ENCODE measurements at places on chromosomes 2 and 18.

DNA sequence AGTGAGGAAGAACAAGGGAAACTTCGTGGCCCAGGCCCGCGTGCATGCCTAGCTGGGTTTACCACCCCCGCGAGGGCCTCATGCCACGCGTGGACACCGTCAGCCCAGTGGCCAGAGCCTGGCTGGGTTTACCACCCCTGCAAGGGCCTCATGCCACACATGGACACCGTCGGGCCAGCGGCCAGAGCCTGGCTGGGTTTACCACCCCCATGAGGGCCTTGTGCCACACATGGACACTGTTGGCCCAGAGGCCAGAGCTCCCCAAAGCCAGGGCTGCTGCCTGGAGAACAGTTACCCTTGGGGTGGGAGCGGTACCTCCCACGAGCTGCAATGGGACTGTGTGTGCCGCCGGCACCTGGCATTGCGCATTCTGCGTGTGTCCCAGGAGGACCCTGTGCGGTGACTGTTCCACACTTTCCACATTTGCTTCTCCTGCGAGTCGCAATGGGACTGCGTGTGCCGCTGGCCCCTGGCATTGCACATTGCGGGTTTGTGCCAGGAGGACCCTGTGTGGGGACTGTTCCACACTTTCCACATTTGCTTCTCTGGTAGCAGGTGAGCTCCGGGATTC lies 105.6 kb upstream of the CTDP1 start:
- peak; percentile 23 for DNase-seq

DNA sequence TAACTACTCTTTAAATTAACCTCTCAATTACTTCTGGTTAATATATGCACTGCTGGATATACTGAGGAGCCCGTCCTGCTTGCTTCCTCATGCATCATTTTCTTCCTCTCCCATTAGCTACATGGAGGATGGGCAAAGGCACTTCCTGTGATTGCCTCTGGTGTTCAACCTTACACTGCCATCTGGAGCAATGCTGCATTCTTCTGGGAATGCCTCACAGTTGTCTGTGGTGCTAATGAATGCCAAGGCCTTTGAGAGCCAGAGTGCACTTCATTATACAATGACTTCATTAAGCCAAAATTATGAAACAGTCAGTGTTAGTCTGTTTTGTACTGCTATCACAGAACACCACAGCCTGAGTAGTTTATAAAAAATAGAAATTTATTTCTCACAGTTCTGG lies 134.8 kb upstream of the DOCK10 start:
- no peak for DNase-seq

GRCh38 chr2:95359501-95359930 lies 43.0 kb upstream of the FAHD2A start:
- DNase-seq, result no peak

DNA sequence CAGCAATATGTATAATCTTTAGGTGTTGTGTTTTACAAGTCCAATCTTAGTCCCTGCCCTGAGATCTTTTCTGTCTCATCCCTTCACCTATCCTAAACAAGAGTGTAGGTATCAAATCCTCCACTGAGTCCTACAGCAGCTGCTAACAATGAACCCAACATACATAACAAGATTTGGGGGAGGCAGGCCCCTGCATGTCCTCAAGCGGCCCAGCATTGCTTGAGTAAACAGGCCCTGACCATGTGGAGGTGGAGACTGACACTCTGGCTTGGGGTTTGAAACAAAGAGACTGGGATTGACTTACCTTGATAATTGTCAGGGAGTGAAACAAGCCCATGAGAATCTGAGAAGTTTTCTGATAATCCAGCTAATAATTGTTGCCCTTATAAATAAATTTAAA lies 213.4 kb downstream of the STK39 start:
- DNase-seq, result no peak

- DNase-seq, result no peak
Observed at GRCh38 chr2:38750011-38750890, 910 bp downstream of the SRSF7 start.

- DNase-seq, result peak; percentile 58
Observed at GRCh38 chr18:8982416-8983183, 119.9 kb upstream of the NDUFV2 start.

- no peak for DNase-seq
Observed at GRCh38 chr2:162828545-162828944, 10.0 kb downstream of the KCNH7 start.

DNA sequence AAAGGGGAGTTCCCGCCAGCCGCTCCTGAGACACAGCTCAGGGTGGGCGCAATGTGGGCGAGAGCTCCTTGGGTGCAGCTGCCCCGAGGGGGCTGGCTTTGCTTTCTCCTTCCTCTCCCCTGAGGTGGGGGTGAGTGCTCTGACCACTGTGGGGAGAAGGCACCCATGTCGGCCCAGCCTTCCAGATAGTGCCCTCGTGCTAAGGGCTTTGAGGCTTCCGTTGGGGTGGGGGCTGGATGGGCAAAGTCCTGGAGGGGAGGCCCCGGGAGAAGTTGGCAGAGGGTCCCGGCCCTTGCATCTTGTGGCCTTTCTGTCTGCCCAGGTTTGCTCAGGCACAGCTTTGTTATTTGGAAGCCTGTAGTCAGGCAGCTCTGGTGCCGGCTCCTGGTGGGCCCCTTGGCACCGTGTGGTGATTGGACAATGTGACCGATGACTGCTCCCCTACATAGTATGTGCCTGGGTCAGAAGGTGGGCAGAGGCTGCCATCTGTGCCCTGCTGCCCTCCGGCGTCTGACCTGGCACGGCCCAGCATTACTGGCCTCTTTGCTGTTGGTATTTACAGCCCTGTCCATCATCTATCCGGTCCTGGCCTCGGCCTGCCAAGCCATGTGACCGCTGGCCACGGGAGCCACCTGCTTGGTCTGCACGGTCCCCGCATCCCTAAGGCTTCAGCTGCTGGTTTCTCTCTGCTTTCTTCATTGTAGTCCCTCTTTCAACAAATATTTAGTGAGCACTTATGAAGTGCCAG lies 50.8 kb downstream of the TWIST2 start:
- DNase-seq, result no peak

GRCh38 chr2:108594132-108594981 lies 60.1 kb downstream of the LIMS1 start:
- no peak for DNase-seq

DNA sequence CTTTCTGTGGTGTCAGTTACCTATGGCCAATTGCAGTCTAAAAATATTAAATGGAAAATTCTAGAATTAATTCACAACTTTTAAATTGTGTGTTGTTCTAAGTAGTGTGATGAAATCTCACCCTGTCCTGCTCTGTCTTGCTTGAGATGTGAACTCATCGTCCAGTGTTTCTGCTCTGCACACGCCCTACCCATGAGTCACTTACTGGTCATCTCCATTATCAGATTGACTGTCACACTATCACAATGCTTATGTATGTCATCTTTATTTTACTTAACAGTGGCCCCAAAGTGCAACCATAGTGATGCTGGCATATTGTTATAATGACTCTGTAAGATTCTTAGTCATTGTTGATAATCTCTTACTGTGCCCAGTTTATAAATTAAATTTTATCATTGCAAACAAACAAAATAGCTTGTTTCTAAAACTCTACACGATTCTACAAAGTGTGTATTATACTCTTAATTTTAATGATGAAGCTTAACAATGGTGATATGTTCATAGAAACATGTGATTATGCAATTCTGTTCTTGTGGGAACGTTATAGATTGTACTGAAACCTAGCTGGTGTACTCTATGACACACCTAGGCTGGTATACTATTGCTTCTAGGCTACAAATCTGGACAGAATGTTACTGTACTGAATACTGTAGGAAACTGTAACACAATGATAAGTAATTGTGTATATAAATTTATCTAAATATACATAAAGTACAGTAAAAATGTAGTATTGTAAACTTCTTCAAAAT lies 1086.8 kb upstream of the PIK3C3 start:
- DNase-seq, result no peak

- DNase-seq, result no peak
Observed at GRCh38 chr18:31657823-31658669, 26.3 kb downstream of the B4GALT6 start.

DNA sequence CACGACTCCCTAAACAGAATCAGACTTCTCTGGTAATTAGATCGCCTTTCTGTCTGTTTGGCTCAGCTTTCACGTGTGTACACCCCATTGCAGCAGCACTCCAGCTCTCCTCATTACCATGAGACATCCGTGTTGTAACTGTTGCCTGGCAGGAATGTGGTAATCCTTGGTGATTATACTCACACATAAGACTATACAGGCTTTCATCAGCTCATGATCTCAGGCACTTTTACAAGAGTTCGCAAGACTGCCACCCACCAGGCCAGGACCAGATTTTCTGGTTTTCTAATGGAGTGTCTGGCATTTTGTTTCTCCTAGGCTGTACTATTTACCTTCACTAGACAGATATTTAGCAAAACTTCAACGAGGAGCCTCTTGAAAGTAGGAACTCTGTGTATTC lies 50.2 kb downstream of the ACVR1 start:
- DNase-seq, result no peak

GRCh38 chr2:214057986-214058385 lies 352.9 kb upstream of the VWC2L start:
- DNase-seq, result no peak

- no peak for DNase-seq
Observed at GRCh38 chr2:27561060-27561459, 21.8 kb upstream of the ZNF512 start.

GRCh38 chr2:233446121-233446520 lies 91.8 kb downstream of the DGKD start:
- DNase-seq, result no peak

DNA sequence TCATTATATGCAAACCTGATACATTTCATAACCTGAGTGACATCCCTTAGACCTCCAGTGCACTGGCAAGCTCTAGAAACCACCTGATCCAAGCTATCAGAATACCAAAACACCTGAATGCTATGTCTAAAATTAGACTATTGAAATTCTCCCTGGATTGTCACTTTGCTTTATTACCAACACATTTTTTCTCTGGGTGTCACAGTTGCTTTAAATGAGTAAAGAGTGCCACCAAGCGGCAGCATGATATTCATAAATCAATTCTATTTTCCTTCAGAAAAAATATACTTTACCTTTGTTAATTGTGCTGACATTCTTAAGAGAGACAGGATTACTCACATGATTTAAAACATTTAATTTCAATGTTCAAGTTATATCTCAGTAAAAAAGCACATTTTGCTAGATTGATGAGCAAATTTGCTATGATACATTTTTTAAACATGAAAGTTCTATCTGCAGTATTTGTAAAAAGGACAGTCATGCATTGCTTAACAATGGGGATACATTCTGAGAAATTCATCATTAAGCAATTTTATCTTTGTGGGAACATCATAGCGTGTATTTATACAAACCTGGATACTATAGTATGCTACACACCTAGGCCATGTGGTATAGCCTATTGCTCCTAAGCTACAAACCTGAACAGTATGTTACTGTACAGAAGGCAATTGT lies 338.4 kb upstream of the SLC39A10 start:
- peak; percentile 38 for DNase-seq

GRCh38 chr18:62572456-62572855 lies 49.6 kb downstream of the ZCCHC2 start:
- no peak for DNase-seq

- DNase-seq, result no peak
Observed at GRCh38 chr2:173580956-173581355, 226.3 kb downstream of the CDCA7 start.

DNA sequence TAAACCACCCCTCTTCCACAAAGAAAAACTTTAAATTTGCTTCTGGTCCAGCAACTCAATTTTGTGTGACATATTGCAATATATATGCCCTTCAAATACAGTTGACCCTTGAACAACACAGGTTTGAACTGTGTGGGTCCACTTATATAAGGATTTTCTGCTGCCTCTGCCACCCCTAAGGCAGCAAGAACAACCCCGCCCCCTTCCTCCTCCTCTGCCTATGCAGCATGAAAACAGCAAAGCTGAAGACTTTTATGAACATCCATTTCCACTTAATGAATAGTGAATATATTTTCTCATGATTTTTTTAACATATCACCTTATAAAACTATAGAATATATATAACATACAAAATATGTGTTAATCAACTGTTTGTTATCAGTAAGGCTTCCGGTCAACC lies 58.3 kb downstream of the EML4 start:
- no peak for DNase-seq

GRCh38 chr2:237919593-237919992 lies 47.2 kb upstream of the UBE2F start:
- DNase-seq, result no peak

GRCh38 chr2:188495969-188496431 lies 204.3 kb downstream of the GULP1 start:
- DNase-seq, result no peak

DNA sequence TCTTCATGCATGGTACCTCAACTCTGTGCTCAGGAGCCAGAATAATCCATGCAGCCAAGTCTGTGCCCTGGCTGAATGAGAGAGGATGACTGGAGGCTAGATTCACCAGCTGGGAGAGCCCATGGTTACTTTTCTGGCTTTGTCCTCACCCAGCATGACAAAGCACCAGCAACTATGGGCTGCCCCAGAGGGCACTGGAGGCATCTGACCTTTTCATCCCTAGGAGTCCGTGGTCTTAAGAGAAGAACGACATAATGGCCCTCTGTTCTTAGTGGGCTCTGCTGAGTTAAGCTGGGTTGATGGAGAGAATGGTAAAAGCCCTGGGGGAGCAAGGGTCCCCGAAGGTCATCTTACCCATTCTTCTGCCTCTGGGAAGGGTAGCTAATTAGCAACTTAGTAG lies 54.6 kb upstream of the TNP1 start:
- no peak for DNase-seq

DNA sequence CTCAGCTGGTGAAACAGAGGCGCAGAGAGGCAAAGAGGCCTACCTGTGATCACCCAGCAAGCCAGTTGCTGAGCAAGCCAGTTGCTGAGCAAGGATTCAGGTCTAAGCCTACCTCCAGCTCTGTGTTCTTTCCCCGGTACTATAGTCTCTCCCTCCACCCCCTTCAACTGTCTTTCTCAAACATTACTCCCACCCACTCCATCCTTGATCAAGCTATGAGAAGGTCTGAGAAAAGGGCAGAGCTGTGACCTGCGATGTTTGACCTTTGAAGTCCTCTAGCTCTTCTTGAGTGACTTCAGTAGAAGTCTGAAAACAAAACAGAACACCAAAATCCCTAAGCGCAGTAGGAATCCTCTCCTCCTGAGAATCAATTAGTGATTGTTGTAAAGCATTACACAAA lies 665.2 kb upstream of the ID2 start:
- DNase-seq, result no peak

GRCh38 chr2:170477630-170478029 lies 237.5 kb upstream of the SP5 start:
- DNase-seq, result no peak

GRCh38 chr2:43461453-43462073 lies 134.3 kb downstream of the THADA start:
- peak; percentile 45 for DNase-seq

- no peak for DNase-seq
Observed at GRCh38 chr2:209988010-209988409, 14.4 kb upstream of the RPE start.

- no peak for DNase-seq
Observed at GRCh38 chr2:162233197-162233596, 10.0 kb downstream of the FAP start.

- no peak for DNase-seq
Observed at GRCh38 chr18:76258209-76258608, 236.8 kb downstream of the ZNF516 start.

GRCh38 chr18:80135136-80135535 lies 26.1 kb downstream of the ADNP2 start:
- DNase-seq, result no peak
